ENCODE measurements at places on chromosomes 12 and 14.

- no peak for DNase-seq
Measured at GRCh38 chr14:76584271-76584702, 177.0 kb upstream of the VASH1 start.

GRCh38 chr14:60563113-60563512, 54.2 kb downstream of the SIX6 start:
- DNase-seq = no peak

DNA sequence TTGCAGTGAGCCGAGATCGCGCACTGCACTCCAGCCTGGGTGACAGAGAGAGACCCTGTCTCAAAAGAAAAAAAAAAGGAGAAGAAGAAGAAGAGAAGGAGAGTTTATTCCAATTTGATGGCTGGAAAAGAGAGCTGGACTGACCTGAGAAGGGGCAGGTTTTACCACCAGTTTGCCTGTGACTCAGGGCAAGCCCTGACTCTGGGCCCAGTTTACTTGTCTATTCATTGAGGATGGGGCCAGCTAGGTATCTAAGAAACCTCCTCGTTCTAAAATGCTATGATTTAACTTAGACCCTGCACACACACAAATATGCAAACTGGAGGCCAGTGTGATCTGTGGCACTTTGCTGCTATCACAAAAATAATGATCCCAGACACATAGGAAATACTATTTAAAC, 155.0 kb downstream of the FOXN3 start:
- no peak for DNase-seq

- DNase-seq = no peak
Measured at GRCh38 chr12:127717278-127717677, 549.7 kb upstream of the TMEM132C start.

DNA sequence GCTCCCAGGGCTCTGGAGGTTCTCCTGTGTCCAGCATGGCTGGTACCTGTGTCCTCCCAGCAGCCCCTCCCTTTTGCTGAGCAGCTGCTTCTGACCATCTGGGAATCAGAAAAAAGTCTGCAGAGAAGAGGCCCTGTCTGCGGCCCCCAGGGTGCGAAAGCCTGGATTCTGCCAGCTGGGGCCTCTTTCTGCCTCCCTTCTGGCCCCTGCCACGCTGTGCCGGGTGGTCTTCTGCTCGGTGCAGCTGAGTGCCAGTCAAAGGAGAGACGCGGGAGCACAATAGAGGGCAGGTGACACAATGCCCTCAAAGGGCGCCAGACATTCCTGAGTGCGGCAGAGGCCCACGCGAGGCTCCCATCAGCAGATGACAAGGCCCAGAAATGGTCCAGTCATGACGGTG, 12.6 kb downstream of the BTBD6 start:
- DNase-seq = no peak

DNA sequence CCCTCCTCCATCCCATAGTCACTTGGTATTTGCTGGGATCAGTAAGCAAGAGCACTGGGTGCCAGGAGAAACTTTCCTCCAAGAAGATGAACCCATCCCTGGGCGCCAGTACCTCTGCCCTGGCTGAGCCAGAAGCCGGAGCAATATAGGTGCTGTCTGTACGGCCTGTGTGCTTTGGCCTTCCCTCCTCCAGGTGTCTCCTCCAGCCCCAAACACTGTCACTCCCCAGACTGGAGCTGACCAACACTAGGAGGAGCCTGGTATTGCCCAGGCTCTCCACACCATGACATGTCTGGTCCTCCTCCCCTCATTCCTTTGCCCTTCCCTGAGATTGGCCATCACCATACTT, 4.9 kb downstream of the GSTZ1 start:
- no peak for DNase-seq

DNA sequence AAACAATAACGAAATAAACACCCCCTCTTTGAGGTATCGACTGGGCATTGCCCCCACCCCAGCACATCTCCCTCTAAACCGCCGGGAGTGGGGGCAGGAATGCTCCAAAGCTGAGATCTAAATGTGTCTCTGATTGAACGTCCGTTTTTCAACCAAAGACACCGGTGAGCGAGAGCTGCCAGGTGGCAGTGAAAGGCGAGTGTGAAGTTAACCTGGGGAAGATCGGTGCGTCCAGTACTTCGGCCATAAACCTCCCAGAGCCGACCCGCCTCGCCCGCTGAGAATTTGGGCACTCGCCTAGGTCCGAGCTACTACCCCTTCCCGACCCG, 625 bp downstream of the ANGEL1 start:
- DNase-seq = no peak
